ENCODE measurements at places on chromosomes 13 and 19.
A peak's percentile ranks its signal among the peaks of the same experiment; 100 is the strongest.

DNA sequence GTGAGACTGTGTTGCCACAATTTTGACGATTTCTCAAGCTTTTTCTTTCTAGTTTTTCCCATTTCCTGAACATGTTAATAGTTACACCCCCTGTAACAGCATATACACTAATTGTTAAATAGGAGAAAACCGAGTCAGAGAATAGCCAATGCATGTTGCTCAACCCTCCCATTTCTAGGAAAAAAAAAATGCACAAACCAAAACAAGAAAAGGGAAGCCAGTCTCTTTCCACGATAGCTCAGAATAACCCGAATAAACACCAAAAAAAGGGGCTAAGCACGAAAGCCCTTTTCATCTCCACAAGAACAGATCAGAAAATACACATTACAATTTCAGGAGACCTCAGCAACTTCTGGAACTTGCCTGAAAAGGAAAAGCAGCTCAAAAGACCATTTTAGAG, 16.3 kb downstream of the LATS2 start:
- no peak for DNase-seq

GRCh38 chr13:24307211-24308067, 1.9 kb upstream of the C1QTNF9 start:
- no peak for DNase-seq

GRCh38 chr13:32107474-32107873, 75.9 kb downstream of the FRY start:
- peak; percentile 2 for DNase-seq

DNA sequence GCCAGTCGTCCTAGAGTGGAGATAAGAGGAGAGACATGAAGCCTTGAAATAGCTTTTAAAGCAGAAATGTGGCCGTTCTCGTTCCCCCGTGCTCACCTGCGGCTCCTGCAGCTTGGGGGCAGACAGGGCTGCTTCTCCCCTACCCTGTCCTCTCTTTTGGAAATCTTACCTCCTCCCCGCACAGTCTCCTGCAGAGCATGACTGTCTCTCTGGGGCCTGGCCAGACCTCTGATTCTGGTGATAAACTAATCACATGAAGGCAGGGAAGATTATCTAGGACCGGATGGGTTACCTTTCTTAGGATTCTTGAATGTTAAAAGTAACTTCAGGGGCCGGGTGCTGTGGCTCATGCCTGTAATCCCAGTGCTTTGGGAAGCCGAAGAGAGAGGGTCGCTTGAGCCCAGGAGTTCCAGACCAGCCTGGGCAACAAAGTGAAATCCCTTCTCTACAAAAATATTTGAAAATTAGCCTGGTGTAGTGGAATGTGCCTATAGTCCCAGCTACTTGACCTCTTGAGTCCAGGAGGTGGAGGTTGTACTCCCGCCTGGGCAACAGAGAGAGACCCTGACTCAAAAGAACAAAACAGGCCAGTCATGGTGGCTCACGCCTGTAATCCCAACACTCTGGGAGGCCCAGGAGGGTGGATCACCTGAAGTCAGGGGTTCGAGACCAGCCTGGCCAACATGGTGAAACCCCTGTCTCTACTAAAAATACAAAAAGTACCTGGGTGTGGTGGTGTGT, 8.1 kb downstream of the CEBPA start:
- no peak for DNase-seq

- DNase-seq = no peak
These were observed 7.0 kb upstream of the CDC42EP5 start for GRCh38 chr19:54480051-54480450.

- DNase-seq = peak; percentile 47
These were observed 53.2 kb downstream of the GPR12 start for GRCh38 chr13:26707122-26708006.

GRCh38 chr13:76968041-76968440, 19.7 kb downstream of the ACOD1 start:
- no peak for DNase-seq

DNA sequence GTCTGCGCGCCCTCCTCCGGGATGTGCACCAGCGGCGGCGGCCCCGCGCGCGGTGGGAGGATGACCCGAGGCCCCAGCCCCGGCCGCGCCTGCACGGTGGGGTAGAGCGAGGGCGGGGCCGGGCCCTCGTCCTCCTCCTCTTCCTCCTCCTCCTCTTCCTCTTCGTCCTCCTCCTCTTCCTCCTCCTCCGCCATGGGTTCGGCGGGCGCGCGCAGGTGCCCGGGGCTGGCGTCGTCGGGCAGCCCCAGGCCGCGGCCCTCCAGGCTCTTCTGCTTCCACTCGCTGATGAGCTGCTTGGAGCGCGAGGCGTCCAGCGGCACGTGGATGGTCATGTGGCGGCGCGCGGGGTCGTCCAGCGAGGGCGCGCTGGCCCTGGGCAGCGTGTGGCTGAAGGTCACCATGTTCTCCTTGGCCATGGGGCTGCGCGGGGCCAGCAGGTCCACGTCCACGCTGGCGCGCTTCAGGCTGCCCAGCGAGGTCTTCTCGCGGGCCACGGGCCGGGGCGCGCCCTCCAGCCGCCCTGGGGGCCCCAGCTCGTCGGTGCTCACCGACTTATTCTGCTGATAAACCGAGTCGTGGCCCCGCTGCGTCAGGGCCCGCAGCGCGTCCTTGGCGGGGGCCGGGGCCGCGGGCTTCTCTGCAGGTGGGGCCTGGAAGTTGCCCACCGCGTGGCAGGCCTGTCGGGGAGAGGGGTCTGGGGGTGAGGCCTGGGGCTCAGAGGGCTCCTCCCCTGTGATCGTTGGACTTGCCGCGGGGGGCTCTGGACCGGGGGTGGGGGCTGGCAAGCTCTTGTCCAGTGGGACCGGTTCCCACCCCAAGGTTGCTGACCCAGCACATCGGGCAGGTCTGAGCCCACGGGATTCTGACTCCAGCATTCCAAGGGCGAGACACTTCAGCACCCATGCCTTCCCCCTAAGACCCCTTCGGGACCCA, 8.3 kb downstream of the PLPPR3 start:
- no peak for DNase-seq

GRCh38 chr19:45954156-45954555, 19.5 kb downstream of the NOVA2 start:
- DNase-seq = no peak

DNA sequence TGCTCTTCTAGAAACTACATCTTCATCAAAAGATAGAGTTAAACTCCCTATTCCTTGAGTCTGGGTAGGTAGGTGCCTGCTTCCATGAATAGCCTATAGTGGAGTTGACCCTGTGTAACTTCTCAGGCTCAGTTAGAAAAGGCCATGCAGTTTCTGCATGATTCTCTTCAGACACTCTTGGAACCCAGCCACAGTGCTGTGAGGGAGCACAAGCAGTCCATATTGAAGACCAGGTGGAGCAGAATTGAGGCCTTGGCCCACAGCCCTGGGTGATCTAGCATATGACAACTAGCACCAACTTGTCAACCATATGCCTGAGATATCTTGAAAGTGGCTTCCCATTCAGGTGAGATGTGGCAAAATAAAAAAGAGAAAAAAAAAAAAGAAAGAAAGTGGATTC, 10.3 kb upstream of the PAN3 start:
- DNase-seq = no peak

DNA sequence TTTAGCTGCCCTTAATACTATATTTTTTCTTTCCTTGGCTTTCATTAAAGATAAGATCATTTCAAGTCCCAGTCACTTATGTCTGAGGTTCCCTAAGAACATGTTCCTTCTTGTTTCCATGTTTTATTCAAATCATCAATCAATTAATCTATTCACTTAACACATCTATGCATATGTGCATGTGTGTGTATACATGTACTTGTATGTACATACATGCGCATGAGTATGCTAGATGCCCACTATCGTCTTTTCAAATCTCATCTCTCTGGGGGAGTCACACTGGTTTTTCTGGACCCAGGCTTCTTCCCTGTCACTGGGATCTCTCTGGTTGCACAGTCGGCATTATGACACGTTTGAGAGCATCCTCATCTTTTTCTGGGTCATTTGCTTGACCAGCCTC, 108.9 kb downstream of the ZNF536 start:
- DNase-seq = no peak

- DNase-seq = no peak
These were observed 22.9 kb downstream of the LRCH1 start for GRCh38 chr13:46575818-46576221.

GRCh38 chr13:73730014-73730413, 404.2 kb downstream of the KLF12 start:
- no peak for DNase-seq

- peak; percentile 27 for DNase-seq
These were observed 30.1 kb downstream of the SCEL start for GRCh38 chr13:77565635-77566034.

- no peak for DNase-seq
These were observed 46.1 kb downstream of the LHFPL6 start for GRCh38 chr13:39556866-39557265.

DNA sequence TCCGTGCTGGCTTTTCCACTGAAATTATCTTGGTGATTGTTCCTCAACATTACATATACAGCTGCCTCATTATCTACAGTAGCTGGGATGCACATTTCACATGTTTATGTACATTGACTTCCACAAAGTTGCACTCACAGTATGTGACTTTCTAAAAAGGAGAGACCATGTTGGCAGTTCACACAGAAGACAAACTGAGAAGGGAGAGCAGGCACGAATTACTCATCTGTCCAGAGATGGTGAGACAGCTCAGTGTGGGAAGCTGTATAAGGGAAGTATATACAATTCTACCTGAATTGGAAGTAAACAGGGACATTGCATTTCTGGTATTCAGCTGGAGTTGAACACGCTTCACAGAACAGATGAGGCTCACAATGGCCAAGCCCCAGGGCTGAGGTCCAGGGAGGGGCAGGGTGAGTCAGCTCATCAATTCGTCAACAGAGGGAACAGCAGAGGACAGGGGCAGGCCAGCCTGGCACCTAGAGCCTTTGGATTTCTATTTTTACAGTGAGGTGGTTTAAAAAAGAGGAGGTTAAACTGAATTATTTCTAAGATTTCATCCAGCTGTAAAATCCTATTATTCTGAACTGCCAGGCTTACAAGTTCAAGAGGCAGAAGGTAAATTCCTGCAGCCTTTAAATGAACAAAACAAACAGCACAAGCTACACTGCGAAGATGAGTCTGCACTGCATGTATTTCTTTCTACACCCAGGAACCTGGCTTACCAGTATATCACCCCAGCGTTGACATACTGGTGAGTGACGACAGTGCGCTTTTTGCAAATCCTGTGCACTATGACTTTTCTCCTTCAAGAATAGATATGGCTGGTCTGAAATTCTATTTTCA, 9.8 kb downstream of the PARP4 start:
- DNase-seq = peak; percentile 23

- no peak for DNase-seq
These were observed 150.2 kb downstream of the TNFSF13B start for GRCh38 chr13:108419768-108420167.

- DNase-seq = no peak
These were observed 66.3 kb downstream of the ZIC5 start for GRCh38 chr13:99905224-99905623.

- DNase-seq = no peak
These were observed 61.9 kb upstream of the LDLR start for GRCh38 chr19:11027381-11027780.

DNA sequence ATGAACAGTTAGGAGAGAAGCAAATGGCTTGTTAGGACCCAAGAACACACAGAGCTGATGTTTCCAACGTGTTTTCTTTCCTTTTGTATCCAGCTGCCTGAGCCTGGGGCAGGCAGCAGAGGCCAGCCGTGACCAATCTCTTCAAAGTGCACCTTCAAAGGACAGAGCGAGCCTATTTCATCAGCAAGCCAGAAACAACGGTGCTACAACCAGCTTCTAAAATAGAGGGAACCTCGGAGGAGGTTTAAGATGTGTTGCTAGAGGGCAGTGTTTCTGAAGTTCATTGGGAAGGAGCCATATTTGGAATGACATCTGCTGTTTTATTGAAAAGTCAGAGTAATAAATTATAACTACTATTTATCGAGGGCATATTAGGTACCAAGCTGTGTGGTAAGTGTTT, 56.2 kb upstream of the RFC3 start:
- DNase-seq = no peak

GRCh38 chr13:28659621-28659970, 666 bp downstream of the POMP start:
- DNase-seq = peak; percentile 71

- DNase-seq = no peak
These were observed 18.5 kb upstream of the ABCC4 start for GRCh38 chr13:95319551-95320274.

DNA sequence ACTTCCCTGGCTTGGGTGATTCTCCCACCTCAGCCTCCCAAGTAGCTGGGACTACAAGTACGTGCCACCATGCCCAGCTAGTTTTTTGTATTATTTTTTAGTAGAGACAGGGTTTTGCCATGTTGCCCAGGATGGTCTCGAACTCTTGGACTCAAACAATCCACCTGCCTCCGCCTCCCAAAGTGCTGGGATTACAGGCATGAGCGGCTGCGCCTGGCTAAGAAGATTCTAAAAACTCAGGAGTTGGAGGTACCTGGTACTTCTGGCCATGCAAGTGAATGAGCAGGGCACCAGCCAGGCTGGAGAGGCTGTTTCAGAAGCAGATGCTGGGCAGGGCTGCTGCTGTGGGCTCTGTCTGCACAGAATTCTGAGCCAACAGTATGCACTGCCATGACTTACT, 6.1 kb downstream of the MZF1 start:
- no peak for DNase-seq

- no peak for DNase-seq
These were observed 2.6 kb downstream of the EPN1 start for GRCh38 chr19:55677572-55678028.

DNA sequence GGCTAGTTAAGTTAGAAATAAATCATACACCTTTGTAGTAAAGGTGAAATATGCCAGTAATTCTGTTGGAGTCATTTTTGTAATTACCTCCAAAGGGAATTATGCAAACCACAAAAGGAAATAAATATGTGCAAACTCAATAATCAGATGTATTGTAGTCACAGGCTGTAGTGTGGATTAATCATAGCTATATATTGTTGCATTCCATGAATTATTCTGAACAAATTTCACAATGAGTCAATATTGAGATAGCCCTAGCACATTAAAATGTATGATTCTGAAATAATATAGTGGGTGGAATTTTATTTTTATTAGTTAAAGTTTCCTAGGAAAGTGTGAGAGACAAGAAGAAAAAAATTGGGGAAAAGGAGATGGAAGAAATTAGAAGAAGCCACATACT, 790.5 kb upstream of the PCDH20 start:
- no peak for DNase-seq

DNA sequence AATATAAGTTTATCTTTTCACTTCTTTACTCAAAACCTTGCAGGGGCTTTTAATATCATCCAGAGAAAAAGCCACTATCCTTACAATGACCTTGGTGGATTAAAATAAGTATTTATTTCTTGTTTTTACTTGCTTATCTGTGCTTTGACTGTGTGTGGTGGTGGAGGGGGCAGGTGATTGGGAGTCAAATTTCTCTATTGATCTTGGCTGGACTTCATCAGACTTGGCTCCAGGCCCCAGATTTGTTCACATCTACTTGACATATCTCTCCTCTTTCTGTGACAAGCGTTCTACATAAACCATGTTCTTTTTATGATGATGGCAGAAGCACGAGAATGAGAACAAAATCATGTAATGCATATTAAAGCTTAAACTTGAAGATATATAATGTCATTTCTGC, 670.8 kb downstream of the PCDH17 start:
- DNase-seq = no peak

Data from activated CD4-positive, alpha-beta T cell treated with anti-CD3 and anti-CD28 coated beads, Interleukin-2, amount 50 U/mL, for 16 hours (primary cell).